Activated CD4-positive, alpha-beta memory T cell treated with anti-CD3 and anti-CD28 coated beads for 36 hours (primary cell): ENCODE measurements at places on chromosomes 5 and 9. TPM values are rescaled to one million over a fixed set of nuclear protein-coding genes. Genes with fewer than 3 reads are reported as not detected.

The TERT gene
- total RNA-seq = 4.7 TPM

The ZFP2 gene
- 0.27 TPM for total RNA-seq

The KCNMB1 gene
- not detected for total RNA-seq

The AOPEP gene
- total RNA-seq = 10.7 TPM

The CARD9 gene
- 2.4 TPM for total RNA-seq

The OBP2B gene
- total RNA-seq = not detected

The NEURL1B gene
- 0.38 TPM for total RNA-seq

The BHMT2 gene
- not detected for total RNA-seq

The TAF11L13 gene
- not detected for total RNA-seq

The ZNF367 gene
- 30.1 TPM for total RNA-seq

The KIF4B gene
- 0.05 TPM for total RNA-seq

The CMBL gene
- 1.2 TPM for total RNA-seq
